ENCODE measurements at places on chromosomes 7 and 10.

DNA sequence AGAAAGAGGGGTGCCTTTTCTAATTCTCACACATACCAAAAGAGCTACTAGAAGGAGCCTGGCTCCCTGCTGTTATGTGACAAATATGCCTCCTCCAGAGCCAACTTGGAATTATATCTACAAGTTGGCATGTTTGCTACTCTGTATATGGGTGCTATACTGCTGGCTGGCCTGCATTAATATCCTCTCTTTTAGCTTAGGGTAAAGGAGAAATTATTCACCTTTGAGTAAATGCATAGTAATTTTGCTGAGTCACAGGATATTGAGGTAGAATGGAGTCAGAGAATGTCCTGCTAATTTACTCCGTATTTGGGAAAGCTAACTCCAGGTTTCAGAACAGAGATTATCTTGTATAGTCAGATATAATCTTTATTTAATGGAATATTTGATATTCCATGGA, 24.2 kb upstream of the LIPN start:
- DNase-seq: no peak

DNA sequence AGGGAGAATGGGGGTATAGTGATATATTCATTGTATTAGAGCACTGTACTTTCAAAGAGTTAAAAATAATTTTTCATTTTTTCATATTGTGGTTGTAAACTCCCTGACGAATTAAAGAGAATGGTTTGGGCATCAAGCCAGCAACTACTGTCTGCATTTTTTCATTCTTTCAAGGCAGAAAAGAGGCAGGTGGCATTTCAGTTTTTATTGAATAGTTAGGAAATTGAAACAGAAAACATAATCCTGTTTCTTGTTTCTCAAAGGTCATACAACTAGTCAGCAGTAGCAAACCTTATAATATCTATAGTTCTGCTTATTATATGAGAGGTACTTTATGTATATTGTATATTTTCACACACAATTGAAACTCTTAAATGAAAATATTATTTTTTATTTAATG, 303.9 kb upstream of the KCND2 start:
- DNase-seq: no peak

DNA sequence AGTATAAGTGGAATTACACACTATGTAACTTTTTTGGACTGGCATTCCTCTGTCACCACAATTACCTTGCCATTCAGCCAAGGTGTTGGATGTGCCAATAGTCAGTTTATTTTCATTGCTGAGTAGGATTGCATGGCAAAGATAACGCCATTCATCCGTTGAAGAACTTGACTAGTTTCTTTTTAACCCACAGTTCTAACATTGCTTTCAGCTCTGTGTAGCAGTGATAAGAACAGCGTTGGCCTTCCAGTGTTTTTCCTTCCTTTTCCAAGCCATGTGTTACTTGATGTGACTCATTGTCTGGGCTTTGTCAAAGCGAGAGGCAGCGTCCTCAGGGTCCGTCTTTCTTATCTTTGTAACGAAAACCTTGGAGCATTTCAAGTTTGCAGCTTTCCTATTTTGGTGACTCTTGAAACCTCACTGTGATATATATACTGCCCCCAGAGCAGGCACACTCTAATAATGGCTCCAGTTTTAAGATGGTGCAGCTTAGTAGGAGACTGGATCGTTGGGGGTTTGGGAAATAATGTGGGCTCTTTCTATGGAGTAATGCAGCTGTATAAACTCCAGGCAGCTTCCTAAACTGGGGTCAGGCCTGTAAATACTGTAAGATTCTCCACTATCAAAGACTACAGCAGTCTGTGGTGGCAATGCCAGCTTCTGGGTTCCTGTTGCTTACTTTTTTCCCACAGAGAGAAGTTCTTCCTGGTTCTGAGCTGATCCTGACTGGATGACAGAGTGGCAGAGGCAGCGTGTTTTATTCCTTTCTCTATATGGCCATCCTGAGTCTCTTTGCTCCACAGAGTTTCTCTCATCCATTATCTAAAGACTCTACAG, 41.7 kb downstream of the AKR1E2 start:
- no peak for DNase-seq

DNA sequence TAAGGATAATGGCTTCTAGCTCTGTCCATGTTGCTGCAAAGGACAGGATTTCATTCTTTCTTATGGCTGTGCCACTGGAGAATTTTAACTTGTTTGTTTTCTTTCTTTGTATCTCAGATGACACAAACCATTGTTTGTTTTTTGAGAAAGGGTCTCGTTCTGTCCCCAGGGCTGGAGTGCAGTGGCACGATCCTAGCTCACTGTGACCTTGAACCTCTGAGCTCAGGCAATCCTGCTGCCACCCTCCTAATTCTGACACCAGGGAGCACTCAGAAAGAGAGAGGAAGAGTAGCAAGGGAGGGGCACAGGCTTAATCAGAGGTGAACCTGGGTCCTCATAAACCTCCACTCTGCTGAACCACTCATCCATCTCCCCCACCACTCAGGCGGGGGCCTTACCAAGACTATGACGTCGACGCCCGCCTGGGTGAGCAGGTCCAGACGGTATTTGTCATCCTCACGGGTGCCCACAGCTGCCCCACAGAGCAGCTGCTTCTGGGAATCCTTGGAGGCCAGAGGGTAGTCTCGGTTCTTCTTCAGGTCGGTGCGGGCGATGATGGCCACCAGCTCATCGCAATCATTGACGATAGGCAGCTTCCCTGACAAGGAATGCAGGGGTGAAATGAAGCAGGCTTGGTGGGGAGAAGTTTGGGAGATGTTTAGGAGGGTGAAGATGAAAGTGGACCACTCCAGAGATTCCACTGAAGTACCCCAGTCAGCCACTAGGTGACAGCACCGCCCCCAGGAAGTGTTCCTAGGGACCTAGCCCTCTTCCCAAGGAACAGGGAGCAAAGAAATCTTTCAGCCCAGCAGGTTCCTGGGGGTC, 11.6 kb downstream of the IMPDH1 start:
- DNase-seq: peak; percentile 18

GRCh38 chr10:33869028-33869427, 534.6 kb upstream of the NRP1 start:
- no peak for DNase-seq

GRCh38 chr7:139538881-139539635, 15.6 kb downstream of the CLEC2L start:
- DNase-seq: no peak

All from effector CD8-positive, alpha-beta T cell (primary cell).